Retina (tissue), 1 donor: ENCODE measurements at places on chromosomes 2 and 18.

GRCh38 chr2:173151671-173152401 is 76.2 kb downstream of the MAP3K20 start:
- no peak for DNase-seq

GRCh38 chr2:240351088-240351741 is 84.2 kb upstream of the GPC1 start:
- DNase-seq, result no peak

GRCh38 chr2:119837759-119838158 is 78.0 kb downstream of the PTPN4 start:
- no peak for DNase-seq

- DNase-seq, result no peak
Observed at GRCh38 chr2:218219934-218220333, 2.9 kb downstream of the ARPC2 start.

DNA sequence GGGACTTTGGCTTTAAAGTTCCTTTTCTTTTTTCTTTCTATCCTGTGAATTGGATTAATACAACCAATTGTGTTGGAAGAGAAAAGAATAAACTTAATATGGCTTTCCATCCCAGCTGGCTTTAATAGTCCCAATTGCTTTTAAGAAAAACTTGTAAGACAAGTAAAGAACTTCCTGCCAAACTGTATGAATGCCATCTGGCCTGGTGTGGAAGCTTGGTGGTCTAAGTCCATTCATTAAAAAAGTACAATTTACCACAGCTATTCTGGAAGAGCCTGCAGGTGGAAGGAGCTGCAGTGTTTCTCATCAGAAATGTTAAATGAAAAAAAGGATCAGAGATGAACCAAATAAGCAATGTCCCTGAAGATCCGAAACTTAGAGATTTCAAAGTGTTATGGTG is 103.9 kb downstream of the KLHL14 start:
- DNase-seq, result no peak

- DNase-seq, result no peak
Observed at GRCh38 chr2:24285484-24286152, 74.7 kb downstream of the ITSN2 start.

DNA sequence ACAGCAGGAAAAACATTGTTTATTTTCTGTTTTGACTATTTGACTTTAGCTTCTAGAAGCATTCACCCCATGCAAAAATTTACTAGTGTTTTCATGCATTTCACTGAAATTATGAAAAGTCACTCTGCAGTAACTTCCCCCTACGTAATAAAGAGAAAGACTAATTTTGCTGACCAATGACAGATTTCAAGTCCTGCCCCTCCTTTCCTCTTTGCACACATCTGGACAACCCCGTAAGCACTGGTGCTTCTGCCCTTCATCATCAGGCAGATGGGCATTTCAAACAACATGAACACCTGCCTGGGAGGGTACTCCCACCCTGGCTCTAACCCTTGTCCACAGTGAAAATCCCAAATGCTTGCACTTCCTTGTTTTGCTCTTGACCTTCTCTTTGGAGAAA is 815.0 kb upstream of the ID2 start:
- no peak for DNase-seq

DNA sequence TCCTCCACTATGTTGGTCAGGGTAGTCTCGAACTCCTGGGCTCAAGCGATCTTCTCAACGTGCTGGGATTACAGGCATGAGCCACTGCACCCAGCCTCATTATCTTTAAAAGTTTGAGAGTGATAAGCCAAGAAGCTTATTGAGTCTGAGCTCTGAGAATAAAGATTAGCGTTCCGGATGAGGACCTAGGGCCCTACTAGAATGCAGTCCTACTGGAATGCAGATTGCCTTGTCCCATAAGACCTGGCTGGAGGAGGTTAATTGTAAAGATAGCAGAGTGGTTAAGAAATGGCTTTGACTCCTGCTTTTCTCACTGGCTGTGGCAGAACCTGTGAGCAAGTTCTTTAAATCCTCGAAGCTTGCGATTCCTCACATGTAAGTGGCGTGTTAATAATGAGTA is 4.0 kb downstream of the VWA3B start:
- DNase-seq, result no peak

GRCh38 chr2:220753486-220753885 is 818.6 kb downstream of the EPHA4 start:
- DNase-seq, result no peak

DNA sequence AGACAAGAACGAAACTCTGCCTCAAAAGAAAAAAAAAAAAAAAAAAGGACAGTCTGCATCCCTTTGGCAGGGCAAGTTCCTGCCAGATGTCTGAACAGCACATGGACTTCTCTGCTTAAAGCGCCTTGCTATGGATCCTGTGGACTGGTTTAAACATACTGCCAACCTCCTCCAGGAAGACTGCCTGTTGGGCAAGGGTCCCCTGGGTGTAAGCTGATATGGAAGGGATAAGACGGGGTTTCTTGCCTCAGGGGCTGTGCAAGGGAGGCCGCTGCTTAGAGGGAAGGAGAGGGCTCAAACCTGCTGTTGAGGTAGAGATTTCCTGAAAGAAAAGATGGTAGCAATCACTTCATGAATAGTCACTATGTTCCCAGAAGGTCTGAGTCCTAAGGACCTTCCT is 22.2 kb downstream of the SKA1 start:
- no peak for DNase-seq

GRCh38 chr2:183123959-183124221 is 353 bp upstream of the NUP35 start:
- DNase-seq, result no peak

- no peak for DNase-seq
Observed at GRCh38 chr2:16135196-16135912, 195.0 kb downstream of the MYCN start.

- DNase-seq, result no peak
Observed at GRCh38 chr2:28011322-28011737, 120.8 kb downstream of the BABAM2 start.

DNA sequence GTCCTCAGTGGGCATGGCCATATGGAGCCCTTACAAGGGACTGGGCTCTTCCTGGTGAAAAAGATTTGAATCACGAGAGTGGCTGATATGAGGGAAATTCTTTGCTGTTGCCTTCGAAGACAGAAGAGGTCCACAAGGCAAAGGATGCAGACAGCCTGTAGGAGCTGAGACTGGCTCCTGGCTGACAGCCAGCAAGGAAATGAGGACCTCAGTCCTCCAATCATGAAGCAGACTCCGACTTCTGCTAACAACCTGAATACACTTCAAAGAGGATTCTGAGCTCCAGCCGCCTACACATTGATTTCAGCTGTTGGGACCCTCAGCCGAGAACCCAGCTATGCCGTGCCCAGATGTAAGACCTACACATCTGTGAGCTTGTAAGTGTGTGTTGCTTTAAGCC is 3.0 kb upstream of the ST8SIA5 start:
- DNase-seq, result peak; percentile 25

- DNase-seq, result no peak
Observed at GRCh38 chr18:40160361-40160760, 1794.7 kb upstream of the PIK3C3 start.
